ENCODE measurements at places on chromosomes 7 and 10. TPM values are rescaled to one million over a fixed set of nuclear protein-coding genes. Genes with fewer than 3 reads are reported as not detected.

RPEL1 gene
- total RNA-seq: not detected

SLC39A12 gene
- total RNA-seq: not detected

CPN1 gene
- not detected for total RNA-seq

TRIM73 gene
- 1.8 TPM for total RNA-seq

CUL1 gene
- total RNA-seq: 41.4 TPM

CALHM2 gene
- total RNA-seq: 46.0 TPM

KEL gene
- not detected for total RNA-seq

DNA sequence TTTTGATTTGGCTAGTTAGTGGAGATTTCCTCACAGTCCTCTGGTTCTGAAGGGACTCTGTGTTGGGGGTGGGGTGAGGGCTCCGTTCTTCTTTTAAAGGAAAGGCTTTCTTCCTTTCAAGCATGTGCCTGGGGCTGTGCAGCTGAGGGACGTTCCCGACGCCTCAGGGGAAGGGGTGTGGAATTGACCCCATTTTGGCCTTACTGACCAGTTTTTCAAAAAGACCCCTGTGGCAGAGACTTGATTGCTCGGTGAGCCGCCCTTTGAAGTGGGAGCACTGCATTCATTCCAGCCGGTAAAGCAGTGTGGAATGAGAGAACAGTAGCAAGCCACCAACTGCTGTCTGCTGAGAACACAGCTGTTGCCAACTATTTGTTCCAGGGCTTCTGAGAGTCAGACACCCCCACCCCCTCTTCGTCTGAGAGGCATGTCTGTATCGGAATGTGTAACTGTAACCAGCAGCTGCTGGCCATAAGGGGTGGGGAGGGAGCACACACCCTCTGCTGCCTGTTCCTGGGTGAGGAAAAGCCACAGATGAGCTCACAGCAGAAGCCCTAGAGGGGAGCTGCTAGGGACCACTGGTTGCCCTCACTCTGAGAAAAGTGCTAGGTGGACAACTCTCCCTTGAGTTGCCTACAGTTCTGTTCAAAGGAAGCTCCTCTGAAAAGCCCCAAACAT lies 33.2 kb downstream of the WBP1L start:
- peak; percentile 93 for DNase-seq

DNA sequence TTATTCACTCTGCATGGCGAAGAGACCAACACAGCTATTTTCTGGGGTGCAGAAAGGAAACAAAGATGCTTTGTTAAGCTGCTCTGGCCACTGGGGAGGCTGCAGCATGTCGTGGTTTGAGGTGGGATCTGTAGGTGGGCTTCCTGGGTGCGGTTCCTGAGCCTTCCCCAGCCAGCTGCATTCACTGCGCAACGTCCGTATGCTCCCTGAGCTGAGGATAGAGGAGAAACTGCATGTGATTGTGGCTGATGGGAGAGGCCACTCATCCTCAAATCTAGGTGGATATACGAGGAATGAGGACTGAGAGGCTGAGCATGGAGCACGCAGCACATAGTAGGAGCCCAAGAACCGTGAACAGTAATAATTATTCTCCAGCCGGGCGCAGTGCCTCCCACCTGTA lies 9.9 kb upstream of the DNAAF5 start:
- no peak for DNase-seq

DNA sequence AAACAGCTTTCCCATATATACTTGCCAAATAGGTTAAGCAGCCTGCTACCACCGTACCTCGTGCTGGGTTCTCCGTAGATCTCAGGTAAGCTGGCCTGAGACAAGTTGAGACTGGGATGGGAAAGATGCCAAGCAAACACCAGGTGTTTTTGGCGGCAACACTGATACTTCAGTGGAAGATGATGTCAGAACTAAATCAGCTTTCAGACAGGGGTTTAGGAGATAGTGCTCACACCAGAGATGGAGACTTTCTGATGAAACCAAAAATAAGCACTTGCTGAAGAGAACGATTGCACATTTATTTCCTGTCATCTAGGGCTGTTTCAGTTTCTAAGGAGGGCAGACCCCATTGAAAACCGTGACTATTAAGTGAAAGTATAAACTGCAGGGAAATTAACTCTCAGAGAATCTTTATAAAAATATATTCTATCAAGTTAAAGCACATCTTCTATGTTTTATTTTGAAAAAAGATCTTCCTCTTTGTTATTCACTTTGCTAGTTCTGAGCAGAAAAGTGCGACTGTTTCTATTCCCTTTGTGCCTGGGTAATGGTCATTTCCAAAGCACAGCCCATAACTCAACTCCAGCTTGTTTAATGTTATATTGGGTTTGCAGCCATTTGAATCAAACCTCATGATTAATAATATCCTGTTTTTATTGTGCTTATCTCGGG lies 149.9 kb downstream of the CPED1 start:
- DNase-seq: no peak

- DNase-seq: no peak
These were observed 37.2 kb upstream of the PLXDC2 start for GRCh38 chr10:19778996-19779395.

- DNase-seq: peak; percentile 70
These were observed 53.8 kb downstream of the NCAPG2 start for GRCh38 chr7:158650821-158651225.

DNA sequence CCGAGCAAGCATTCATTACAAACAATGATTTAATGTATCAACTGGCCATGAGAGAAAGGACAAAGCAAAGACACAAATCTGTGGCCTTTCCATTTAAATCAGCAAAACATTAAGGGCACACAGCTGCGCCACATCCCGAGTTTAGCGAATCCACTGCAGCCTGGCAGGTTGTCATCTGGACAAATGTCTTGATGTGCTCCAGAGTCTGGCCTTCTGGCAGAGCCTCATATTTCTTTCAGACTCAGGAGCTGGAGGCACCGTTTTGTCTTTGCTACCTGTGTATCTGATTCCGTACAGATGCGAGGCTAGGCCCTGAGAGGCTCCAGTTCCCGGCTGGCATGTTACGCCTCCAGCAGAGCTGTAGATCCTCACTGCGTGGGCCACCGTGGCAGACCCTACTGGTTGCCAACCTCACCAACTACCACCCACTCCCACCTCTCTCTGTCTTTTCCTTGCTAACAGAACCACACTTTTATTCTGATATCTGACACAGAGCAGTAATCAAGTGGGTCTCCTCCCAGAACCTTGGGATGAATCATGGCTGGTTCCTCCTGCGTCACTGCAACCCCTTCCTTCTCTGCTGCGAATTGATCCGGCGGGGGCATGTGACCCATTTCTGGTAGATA lies 40.9 kb upstream of the EFCAB10 start:
- no peak for DNase-seq

- no peak for DNase-seq
These were observed 44.1 kb upstream of the GDF10 start for GRCh38 chr10:47255866-47256265.

Measured in HFFc6 (cell line).